ENCODE measurements at places on chromosomes 6 and 20.

DNA sequence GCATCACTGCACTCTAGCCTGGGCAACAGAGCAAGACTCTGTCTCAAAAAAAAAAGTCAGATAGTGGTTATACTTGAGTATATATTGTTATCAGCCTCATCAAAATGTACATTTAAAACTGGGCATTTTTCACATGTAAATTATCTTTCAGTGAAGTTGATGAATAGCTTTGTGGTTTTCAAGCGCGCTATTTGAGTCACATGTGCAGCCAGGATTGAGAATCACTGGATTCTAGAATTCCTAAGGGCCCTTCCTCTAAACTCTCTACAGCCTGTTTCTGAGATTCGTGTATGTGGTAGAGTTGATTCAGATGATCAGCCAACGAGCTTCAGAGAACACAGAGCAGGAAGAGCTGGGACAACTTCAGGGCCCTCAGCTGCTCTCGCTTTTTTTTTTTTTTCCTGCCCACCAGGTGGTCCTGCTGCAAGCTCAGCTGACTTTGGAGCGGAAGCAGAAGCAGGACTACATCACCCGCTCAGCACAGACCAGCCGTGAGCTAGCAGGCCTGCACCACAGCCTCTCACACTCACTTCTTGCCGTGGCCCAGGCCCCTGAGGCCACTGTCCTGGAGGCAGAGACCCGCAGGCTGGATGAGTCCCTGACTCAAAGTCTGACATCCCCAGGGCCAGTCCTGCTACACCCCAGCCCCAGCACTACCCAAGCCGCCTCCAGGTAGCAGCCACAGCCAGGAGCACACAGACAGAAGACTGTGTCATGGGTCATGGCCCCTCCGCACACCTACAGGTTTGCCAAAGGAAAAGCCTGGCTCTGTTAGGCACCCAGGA is 18.3 kb downstream of the C20orf173 start:
- no peak for DNase-seq

GRCh38 chr6:106858653-106859092 is 115.9 kb downstream of the CD24 start:
- DNase-seq: no peak

GRCh38 chr20:32661820-32662528 is 11.8 kb downstream of the C20orf203 start:
- DNase-seq: no peak

- DNase-seq: no peak
These were observed 2.6 kb upstream of the SLC22A7 start for GRCh38 chr6:43295456-43295855.

- peak; percentile 28 for DNase-seq
These were observed 730 bp downstream of the INSM1 start for GRCh38 chr20:20368418-20369249.

GRCh38 chr6:2862712-2863181 is 21.1 kb upstream of the SERPINB1 start:
- DNase-seq: peak; percentile 37

GRCh38 chr6:3618642-3619041 is 132.9 kb downstream of the PXDC1 start:
- no peak for DNase-seq

DNA sequence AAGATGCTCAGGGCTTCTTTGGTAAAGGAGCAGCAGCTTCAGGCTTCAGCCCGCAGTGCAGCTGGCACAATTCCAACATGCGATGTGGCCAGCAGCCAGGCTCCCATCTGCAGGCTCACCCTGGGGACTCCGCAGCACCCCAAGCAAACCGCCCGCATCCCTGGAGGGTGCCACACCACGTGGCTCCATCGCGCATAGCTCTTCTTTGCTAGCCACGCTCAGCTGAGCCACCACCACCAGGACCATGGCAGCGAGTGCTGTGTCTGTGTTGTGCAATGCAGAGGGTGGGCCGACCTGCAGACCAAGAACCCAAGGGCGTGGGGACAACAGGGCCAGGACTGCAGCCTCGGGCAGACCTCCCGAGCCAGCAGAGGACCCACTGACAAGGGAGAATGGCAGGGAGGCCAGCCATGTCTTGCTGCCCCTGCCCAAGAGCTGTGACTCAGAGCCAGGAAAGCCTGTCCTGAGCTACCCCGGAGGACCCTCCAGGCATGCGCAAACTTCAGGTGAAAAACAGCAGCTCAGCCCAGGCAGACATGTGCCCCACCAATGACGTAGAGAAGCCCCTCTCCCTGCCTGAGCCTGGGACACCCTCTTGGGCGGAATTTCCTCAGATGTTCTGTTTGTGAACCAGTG is 87.8 kb downstream of the GINS1 start:
- no peak for DNase-seq

GRCh38 chr6:111583986-111584385 is 21.7 kb downstream of the TRAF3IP2 start:
- DNase-seq: no peak

DNA sequence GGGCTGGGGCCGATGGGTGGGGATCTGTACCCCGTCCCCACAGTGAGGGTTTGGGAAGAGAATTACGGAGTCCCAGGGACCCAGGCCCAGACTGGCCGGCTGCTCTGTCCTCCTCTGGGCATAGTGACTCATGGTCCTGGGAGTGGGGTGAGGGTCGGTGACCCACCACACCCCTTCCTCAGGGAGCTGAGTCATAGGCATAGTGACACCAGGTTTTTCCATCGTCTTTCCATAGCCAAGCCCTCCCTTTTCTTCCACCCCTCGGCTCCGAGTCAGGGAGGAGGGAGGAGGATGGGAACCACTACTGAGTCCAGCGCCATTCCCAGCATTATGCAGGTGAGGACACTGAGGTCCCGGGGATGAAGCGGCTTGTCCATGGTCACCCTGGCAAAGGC is 8.9 kb downstream of the CYP21A2 start:
- no peak for DNase-seq

- DNase-seq: no peak
These were observed 14.1 kb downstream of the GSTA5 start for GRCh38 chr6:52826513-52826912.

GRCh38 chr20:58665606-58666005 is 14.5 kb downstream of the STX16 start:
- no peak for DNase-seq

DNA sequence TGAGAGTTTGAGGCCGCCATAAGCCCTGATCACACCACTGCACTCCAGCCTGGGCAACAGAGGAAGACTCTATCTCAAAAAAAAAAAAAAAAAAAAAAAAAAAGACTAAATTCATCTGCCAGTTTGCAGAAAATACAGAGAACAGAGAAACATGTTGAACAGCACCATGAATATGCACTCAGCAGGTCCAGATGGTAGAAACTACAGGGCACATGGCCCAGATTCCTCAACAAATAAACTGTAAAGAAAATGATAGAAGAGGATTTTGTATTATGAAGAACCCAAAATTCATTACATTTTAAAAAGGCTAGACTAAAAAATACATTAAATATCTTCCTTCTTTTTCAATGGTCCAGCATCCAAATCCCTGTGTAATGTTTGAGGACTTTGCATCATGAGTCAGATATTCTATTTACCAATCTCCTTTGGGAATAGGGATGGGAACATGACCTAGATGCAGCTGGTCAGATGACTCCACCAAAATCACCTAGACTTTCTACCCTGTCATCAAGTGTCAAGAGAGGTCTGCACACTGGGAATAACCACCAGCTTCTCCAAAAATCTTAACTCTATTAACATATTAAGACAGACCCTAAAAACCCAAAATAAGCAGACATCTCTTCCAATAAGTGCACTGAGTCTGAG is 189.1 kb upstream of the TCF21 start:
- DNase-seq: no peak

DNA sequence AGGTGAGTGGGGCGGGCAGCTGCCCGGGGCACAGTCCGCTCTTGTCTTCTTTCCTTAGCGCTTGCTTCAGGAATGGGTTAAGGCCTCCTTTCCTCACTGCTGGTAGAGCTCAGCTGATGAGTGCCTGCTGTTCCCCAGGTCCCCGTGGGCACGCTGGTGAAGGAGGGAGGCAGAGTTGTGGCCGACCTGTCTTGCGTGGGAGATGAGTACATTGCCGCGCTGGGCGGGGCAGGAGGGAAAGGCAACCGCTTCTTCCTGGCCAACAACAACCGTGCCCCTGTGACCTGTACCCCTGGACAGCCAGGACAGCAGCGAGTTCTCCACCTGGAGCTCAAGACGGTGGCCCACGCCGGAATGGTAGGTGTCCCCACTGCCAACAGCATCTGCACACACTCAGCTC is 15.7 kb downstream of the MTG2 start:
- no peak for DNase-seq

GRCh38 chr6:125957845-125958244 is 1.3 kb downstream of the HINT3 start:
- no peak for DNase-seq

- DNase-seq: no peak
These were observed 72.4 kb downstream of the ADGRG6 start for GRCh38 chr6:142374091-142374770.

DNA sequence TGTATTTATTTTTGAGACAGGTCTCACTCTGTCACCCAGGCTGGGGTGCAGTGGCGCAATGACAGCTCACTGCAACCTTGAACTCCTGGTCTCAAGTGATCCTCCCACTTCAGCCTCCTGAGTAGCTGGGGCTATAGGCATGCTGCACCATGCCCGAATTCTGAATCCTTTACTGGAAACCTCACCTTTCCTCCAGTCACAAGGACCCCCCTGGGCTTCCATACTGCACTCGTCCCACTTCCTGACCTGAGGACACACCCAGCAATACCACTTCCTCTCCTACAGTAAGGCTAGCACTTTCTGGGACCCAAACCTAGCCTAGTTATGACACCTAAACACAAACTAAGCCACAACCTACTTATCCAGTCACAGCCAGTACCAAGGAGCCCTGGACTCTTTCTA is 68.2 kb downstream of the FAM217A start:
- DNase-seq: peak; percentile 20

DNA sequence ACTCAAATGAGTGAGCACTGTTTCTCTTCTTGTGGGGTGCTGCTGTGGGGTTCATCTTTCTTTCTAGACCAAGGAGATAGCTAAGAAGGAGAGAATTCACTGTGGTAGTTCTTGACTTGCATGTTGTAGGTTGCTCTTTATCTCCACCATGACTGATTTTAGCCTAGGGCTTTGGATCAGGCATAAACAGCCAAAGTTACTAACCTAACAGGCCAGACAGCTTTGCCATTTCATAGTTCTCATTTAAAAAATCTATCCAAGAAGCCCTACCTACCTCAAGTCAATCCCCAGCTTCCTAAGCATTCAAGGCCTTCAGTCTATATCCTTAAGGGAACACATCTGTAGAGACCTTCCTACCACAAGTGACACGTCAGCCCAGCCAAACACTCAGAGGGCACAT is 107.9 kb upstream of the CARMIL1 start:
- DNase-seq: no peak

DNA sequence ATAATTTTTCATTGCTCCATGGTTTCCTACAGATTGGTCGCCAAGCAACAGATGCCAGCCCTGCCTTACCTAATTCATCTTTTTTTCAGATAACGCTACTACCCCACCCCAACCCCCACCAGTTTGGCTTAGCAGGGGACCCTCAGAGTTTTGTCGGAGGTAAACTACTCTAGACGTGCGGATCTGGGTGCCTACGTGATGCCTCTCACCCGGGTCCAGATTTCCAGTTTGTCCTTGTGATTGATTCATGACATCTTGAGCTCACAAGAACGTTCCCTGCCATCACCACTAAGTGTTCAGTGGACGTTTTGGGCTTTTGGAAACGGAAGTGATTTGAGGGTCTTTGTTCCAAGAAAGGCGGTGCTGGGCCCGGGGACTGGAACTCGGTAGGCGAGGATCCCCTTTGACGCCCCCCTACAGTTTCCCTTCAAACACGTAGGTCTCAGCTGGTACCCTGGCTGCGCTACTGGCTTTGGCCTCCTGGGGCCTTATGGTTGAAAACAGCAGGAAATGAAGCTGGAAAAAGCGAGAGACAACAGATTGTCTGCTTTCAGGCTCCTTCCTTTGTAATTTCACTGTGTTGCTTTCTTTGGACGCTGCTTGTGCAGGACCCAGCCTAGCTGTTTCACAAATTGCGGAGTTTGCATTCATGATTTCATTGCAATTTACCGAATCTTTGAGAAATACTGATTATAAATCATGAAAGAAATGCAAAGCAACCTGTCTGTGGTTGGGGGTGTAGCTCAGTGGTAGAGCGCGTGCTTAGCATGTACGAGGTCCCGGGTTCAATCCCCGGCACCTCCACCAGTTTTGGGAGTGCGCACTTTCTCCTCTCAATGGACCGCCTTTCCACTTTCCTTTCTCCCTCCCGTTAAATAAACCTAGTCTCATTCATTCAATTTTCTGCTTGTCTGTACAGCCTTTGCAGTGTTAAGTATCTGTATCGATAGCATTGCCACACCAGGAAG is 81.0 kb downstream of the GPX5 start:
- peak; percentile 66 for DNase-seq

GRCh38 chr6:90368601-90369000 is 72.0 kb upstream of the BACH2 start:
- no peak for DNase-seq

- no peak for DNase-seq
These were observed 106.6 kb downstream of the ZMYND8 start for GRCh38 chr20:47249913-47250312.

DNA sequence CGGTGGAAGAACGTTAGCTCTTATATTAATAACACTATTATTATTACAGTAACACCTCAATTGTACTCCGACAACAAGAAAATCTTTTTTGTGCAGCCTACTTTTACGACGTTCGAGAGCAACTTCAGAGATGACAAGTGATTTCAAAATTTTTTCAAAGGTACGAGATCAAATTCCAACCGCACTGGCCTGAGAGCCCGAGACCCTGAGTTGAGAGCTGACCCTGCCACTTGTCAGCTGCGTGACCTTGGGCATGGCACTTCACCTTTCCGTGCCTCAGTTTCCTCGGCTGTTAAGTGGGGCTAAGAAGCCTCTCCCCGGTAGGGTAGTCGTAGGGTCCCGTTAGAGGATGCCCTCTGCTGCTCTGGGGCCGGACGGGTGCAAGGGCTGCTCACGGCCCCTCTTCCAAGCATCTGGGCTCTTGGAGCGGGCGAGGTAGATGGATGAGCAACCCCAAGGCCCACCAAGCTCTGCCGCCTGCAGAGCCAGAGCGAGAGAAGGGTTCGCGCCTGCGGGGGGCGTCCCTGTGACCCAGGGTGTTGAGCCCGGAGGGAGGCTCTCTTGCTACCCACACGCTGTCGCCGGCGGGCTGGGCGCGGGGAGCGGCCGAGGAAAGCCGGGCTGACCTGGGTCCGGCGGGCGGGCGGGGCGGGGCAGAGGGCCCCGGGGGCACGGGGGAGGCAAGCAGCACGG is 510 bp downstream of the NDRG3 start:
- peak; percentile 50 for DNase-seq
